ENCODE measurements at places on chromosomes 16 and 17. TPM values are rescaled to one million over a fixed set of nuclear protein-coding genes. Genes with fewer than 3 reads are reported as not detected.

- peaks cover 20% of the 10 kb centered on the region for H3K36me3 ChIP-seq
- no peaks in the 10 kb centered on the region for H3K27me3 ChIP-seq
- no peak overlapping the region for H3K27ac ChIP-seq
- DNase-seq = no peak
These were observed 71.9 kb downstream of the N4BP1 start for GRCh38 chr16:48537909-48538745.

- DNase-seq = no peak
- H3K4me1 ChIP-seq = no peaks in the 10 kb centered on the region
- H3K4me3 ChIP-seq = no peak overlapping the region
- no peak overlapping the region for H3K27ac ChIP-seq
These were observed 15.7 kb upstream of the CDH3 start for GRCh38 chr16:68629351-68629910.

LMF1 gene
- total RNA-seq = 14.4 TPM

DNA sequence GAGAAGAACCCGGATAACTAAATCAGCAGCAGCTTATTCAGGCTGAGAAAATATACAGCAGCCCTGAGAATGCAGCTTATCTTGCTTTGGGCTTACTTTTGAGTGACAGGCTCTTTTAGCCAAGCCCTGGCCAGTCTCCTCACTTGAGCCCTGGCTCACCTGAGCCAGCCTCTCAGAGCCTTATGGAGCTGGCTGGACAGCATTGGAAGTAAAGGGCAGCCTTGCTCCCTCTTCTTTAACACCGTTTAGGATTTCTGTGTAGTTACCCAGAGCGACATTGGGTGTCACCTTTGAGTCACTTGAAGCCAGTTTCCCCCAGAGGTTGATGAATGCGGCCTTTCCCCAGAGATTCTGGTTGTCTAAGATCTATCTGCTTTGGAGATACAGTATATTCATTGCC lies 7.7 kb upstream of the NPIPB2 start:
- no peak overlapping the region for H3K4me3 ChIP-seq
- peak; percentile 20 for DNase-seq
- H3K36me3 ChIP-seq = no peaks in the 10 kb centered on the region
- H3K27me3 ChIP-seq = no peaks in the 10 kb centered on the region
- no peak overlapping the region for H3K27ac ChIP-seq
- no peaks in the 10 kb centered on the region for H3K4me1 ChIP-seq

MT1X gene
- 38.1 TPM for total RNA-seq

GRCh38 chr17:35161281-35161761 lies 13.7 kb downstream of the UNC45B start:
- H3K27ac ChIP-seq = peak overlapping the region; percentile 46
- H3K4me1 ChIP-seq = peaks cover 52% of the 10 kb centered on the region
- H3K27me3 ChIP-seq = no peaks in the 10 kb centered on the region
- H3K4me3 ChIP-seq = peak overlapping the region; percentile 28
- H3K36me3 ChIP-seq = no peaks in the 10 kb centered on the region
